ENCODE measurements at places on chromosomes 16 and 17. TPM values are rescaled to one million over a fixed set of nuclear protein-coding genes. Genes with fewer than 3 reads are reported as not detected.

The SLC43A2 gene
- 2.1 TPM for total RNA-seq

The GNGT2 gene
- not detected for total RNA-seq

The NPIPA5 gene
- total RNA-seq = 2.2 TPM

The RNF43 gene
- total RNA-seq = under 0.01 TPM

The SLC9A5 gene
- total RNA-seq = 1.4 TPM

The SYT17 gene
- total RNA-seq = under 0.01 TPM

The LCAT gene
- total RNA-seq = 7.5 TPM

The MEOX1 gene
- not detected for total RNA-seq

The TUBB3 gene
- 596 TPM for total RNA-seq

The CALB2 gene
- total RNA-seq = 0.50 TPM

The ITGA3 gene
- 211 TPM for total RNA-seq

The SCNN1B gene
- total RNA-seq = not detected

The SLFN14 gene
- not detected for total RNA-seq

The C17orf67 gene
- 0.87 TPM for total RNA-seq

The TNFRSF17 gene
- not detected for total RNA-seq

The SLC16A6 gene
- 10.6 TPM for total RNA-seq
